ENCODE measurements at places on chromosomes 13 and 19. TPM values are rescaled to one million over a fixed set of nuclear protein-coding genes. Genes with fewer than 3 reads are reported as not detected.

SSC5D gene
- polyA plus RNA-seq, result 13.3 TPM

DNA sequence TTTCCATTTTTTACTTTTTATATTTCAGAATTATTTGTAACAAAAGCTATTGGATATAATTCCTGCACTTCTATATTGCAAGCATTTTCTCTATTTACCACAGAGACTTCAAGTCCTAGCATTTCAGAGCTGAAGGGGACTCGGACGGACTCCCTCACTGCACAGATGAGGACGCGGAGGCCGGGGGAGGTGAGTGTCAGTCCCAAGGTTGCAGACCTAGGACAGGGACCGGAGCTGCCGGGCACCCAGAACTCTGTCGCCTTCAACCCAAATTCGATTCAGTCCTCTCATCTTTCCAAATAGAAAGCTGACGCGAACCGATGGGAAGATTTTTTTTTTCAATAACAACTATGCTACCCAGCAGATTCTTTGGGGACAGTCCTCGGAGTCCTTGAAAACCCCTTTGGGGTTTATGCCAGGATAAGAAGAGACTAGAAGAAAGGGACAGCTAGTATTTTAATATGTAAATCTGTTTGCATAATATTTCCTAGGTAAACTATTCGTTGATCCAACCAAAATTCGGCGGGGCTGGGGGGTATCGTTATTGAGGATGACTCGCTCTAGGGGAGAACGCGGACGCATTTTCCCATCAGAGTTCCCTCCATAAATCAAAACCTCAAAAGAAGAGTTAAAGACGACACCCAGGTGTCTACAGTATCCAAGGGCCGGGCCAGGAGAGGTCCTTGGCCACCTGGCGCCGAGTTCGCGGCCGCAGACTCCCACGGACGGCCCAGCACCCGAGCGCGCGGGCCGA is 803 bp downstream of the FLT3 start:
- DNase-seq, result no peak

DNA sequence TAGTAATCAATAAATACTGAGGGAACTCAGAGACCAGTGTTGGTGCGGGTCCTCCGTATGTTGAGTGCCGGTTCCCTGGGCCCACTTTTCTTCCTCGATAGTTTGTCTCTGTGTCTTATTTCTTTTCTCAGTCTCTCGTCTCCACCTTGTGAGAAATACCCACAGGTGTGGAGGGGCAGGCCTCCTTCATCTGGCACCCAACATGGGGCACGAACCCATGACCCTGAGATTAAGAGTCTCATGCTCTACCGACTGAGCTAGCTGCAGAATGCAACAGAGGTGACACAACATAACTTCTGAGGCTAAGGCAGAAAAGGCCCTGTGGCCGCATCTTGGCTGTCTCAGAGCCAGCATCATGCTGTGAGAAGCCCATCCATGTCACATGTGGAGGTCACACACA is 5.3 kb upstream of the ZNF613 start:
- DNase-seq, result no peak

DNA sequence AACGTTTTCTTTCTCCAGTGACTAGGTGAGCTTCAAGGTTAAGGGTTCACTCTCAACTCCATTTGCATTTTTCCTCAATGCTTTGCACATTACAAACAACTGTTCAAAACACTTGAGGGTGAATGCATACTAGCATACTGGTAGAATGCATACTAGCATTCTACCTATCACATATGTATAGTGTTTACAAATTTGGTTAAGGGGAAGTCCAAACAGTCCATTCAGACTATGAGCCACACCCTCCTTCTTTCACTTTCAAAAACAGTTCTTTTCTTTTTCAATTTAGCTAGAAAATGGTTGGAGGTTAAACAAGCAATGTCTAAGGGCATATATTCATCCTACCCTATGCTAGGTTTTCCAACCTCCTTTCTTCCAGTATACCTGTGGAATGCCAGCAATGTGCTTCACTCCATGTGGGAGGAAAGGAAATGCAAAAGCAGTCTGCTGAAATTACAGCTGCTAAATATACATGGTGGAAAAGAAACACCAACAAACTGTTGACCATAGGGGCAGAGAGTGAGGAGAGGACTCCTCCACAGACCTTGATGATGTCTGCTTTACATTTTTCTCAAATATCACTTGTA is 102.6 kb downstream of the DOCK9 start:
- DNase-seq, result no peak

LILRA1 gene
- polyA plus RNA-seq, result 0.56 TPM

RFPL4AL1 gene
- not detected for polyA plus RNA-seq

GRCh38 chr19:5403968-5404640 is 51.1 kb upstream of the ZNRF4 start:
- peak; percentile 89 for DNase-seq

ATP4B gene
- not detected for polyA plus RNA-seq

DNA sequence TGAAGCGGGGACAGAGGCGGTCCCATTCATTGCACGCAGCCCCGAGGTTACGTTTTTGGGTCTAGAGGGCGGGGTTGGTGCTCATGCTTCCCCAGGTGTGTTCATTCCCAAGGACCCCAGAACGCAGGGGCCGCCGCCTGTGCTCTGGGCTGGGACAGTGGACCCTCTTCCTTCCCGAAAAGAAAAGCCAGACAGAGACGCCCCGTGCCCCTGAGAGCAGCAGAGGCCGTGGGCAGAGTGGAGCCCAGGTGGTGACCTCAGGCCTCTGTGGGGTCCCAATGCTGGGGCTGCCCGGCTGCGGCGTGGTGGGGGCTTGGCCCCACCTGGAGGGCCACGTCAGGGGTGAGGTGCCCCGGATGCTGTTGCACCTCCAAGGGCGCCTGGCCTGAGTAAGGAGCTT is 15.4 kb downstream of the SGTA start:
- no peak for DNase-seq

- DNase-seq, result no peak
These were observed 20.7 kb downstream of the SAMD4B start for GRCh38 chr19:39362682-39363657.

- no peak for DNase-seq
These were observed 23.1 kb upstream of the TSHZ3 start for GRCh38 chr19:31372246-31372781.

DNA sequence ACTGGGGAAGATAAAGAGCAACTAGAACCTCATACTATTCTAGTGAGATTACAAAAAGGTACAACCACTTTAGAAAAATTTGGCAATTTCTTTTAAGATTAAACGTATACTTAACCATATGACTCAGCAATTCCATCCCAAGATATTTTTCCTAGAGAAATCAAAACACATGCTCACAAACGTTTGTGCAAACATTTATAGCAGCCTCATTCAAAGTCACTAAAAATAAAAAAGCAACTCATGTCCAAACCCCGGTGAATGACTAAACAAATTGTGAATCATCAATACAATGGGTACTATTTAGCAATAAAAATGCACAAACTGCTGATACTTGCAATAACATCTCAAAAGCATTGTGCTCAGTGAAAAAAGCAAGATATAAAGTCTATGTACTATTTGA is 121.5 kb downstream of the FRY start:
- DNase-seq, result no peak

ZNF729 gene
- not detected for polyA plus RNA-seq

DNA sequence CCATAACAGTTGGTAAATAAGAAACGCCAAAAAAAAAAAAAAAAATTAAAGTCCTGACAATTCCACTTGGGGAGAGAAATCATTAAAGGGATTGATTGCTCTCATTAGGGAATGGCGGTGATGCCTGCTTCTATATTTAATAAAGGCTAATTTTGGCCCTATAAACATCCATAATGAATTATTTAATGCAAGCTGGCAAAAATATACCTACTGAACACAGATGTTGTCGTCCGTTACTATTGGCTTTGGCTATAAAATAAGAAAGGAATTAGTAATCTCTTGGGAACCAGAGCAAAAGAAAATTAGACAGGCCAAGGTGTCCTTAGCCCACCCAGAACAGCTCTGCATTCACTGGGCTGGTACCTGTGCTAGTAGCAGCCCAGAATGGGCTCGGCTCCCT is 717.3 kb downstream of the DIAPH3 start:
- DNase-seq, result no peak

- DNase-seq, result no peak
These were observed 1.1 kb downstream of the TNNI3 start for GRCh38 chr19:55156202-55157063.

CRX gene
- not detected for polyA plus RNA-seq
